ENCODE measurements at places on chromosomes 6 and 20. TPM values are rescaled to one million over a fixed set of nuclear protein-coding genes. Genes with fewer than 3 reads are reported as not detected.

Gene ECT2L
- 1.2 TPM for total RNA-seq

Gene LY6G6C
- total RNA-seq: not detected

Gene GPR6
- total RNA-seq: not detected

Gene ENPP3
- total RNA-seq: not detected

Gene MAP7
- 4.1 TPM for total RNA-seq

Gene TSBP1
- not detected for total RNA-seq

Gene GCNT2
- 50.8 TPM for total RNA-seq

DNA sequence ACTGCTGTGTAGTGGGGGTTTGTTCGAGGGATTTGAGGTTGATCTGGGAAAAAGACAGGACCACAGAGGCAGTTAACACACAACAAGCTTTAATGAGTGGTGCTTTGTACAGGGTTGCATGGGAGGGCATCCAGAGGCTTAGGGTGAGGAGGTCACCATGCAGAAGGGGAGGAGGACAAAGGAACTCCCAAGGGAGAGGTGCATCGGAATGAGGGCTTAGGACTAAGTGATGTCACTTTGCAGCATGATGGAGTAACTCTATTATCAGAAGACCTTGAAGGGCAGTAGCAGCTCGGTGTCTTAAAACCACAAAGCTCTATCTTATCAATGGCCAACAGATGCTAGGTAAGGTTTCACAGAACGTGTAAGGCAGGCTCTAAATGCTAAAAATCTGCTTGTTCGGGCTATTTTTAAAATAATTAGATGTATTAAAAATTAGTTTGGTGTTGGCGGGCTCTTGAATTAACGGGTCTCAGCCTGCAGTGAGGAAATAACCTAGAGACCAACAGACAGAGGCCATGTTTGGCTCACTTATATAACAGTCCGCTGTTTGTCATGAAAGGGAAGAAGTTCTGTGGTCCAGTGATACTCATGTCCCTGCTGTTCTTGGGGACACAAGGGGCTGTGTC lies 37.9 kb downstream of the MAN1A1 start:
- no peaks in the 10 kb centered on the region for H3K27me3 ChIP-seq
- no peak overlapping the region for H3K27ac ChIP-seq
- H3K4me3 ChIP-seq: no peak overlapping the region
- peaks cover 26% of the 10 kb centered on the region for H3K4me1 ChIP-seq

- H3K36me3 ChIP-seq: peaks cover 13% of the 10 kb centered on the region
- H3K4me1 ChIP-seq: peaks cover 94% of the 10 kb centered on the region
- no peaks in the 10 kb centered on the region for H3K27me3 ChIP-seq
- no peak for DNase-seq
- H3K27ac ChIP-seq: no peak overlapping the region
Observed at GRCh38 chr20:36469973-36470372, 71.3 kb upstream of the MYL9 start.

GRCh38 chr6:169236988-169237387 lies 16.7 kb downstream of the THBS2 start:
- no peaks in the 10 kb centered on the region for H3K4me1 ChIP-seq
- H3K36me3 ChIP-seq: no peaks in the 10 kb centered on the region
- H3K27me3 ChIP-seq: no peaks in the 10 kb centered on the region
- no peak overlapping the region for H3K27ac ChIP-seq

DNA sequence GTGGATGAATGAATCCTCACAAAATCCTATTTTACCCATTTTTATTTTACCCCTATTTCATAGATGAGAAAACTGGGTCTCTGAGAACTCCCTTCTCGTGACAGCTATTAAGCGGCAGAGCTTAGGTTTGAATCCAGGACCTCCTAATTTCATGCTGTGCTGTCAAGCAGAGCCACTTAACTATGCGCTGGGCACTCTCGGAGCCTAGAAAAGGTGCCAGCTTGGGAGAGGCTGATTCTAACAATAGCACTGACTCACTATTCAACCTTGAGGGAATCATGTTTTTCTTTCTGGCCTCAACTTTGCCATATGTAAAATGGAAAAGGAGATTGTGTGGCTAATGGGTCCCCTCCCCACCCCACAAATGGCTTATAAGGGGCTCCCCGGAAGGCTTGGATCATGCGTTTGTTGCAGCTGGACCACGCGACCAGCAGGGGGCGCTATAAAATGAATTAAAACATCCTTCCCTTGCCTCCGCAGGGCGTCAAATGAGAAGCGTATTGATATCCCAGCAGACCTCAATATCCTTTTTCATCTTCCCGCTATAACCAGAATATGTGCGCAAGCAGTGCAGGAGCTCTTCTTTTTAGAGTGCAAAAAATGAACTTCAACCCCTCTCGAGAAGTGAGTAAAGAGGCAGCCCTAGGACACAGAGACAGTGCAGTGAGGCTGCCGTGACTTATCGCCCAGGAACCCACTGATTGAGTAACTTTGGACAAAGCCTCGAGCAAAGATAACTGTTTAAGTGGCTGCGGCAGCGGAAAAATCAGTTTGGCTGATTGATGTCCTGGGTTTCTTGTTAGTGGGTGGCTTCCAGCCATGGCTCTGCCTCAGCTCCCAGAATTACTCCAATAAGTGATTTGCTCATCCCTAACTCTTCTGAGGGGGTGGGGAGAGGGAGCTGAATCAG lies 12.8 kb upstream of the PDYN start:
- H3K4me3 ChIP-seq: no peak overlapping the region
- peak; percentile 8 for DNase-seq
- peaks cover 67% of the 10 kb centered on the region for H3K27me3 ChIP-seq
- no peak overlapping the region for H3K27ac ChIP-seq
- no peaks in the 10 kb centered on the region for H3K4me1 ChIP-seq

DNA sequence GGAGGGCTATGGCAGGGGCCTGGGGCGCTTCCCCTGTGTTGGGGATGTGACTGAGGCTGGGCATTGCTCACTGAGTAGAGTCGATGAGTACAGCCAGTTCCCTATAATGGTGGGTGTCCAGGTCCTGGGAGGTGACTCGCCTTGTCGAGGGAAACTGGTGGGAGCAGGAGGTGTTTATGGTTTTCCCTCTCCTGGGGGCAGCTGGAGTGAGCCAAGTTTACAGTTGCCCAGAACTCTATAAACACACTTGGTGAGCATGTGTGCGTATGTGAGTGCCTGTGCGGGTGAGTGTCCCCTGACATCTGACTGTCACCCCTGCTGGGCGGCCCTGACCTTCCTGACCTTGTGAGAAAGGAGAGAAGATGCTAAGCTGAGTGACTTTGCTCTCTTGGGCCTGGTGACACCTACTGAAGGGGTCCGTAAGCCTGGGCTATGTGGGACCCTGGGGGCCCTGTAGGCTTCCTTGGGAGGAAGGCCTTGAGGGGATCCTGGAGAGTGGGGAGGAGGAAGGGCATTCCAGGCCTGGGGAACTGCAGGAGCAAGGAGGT lies 65.9 kb downstream of the VEGFA start:
- no peak for DNase-seq
- no peaks in the 10 kb centered on the region for H3K36me3 ChIP-seq
- no peak overlapping the region for H3K27ac ChIP-seq
- H3K4me1 ChIP-seq: peaks cover 15% of the 10 kb centered on the region

GRCh38 chr6:20334334-20334733 lies 67.3 kb upstream of the E2F3 start:
- H3K4me1 ChIP-seq: peaks cover 3% of the 10 kb centered on the region
- peak overlapping the region; percentile 37 for H3K27ac ChIP-seq

DNA sequence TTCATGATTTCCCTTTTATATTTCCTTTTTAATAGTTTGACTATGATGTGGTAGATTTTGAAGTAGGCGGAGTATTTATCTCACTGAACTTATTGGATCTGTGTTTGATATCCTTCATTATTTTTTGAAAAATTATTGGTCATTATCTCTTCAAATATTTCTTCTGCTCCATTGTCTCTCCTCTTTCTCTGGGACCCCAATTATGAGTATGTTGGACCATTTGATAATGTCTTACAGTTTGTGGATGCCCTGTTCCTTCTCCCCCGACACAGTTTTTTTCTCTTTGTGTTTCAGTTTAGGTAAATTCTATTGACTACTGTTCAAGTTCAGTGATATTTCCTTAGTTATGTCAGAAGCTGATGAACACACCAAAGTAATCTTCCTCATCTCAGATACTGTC lies 49.4 kb upstream of the COL10A1 start:
- H3K4me1 ChIP-seq: no peaks in the 10 kb centered on the region
- no peaks in the 10 kb centered on the region for H3K36me3 ChIP-seq
- no peaks in the 10 kb centered on the region for H3K27me3 ChIP-seq
- no peak for DNase-seq
- no peak overlapping the region for H3K4me3 ChIP-seq

DNA sequence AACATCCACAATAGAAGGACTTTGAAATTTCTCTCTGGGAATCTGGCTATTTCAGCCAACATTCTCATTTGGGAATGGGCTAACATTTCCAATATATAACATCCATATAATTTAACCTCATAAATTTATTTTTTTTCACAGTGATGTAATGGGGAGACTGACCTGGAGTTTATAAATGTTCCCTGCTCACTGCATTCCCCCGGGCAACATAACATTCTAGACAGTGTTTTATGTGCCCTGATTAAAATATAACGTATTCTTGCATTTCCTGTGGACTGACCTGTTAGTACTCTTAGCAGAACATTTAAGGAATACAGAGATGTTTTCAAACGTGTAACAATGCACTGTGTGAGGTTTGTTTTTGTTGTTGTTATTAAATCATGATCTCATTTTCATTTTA lies 20.9 kb downstream of the TSHZ2 start:
- H3K27me3 ChIP-seq: no peaks in the 10 kb centered on the region
- H3K27ac ChIP-seq: no peak overlapping the region
- H3K4me1 ChIP-seq: peaks cover 13% of the 10 kb centered on the region
- no peaks in the 10 kb centered on the region for H3K36me3 ChIP-seq
- H3K4me3 ChIP-seq: no peak overlapping the region

DNA sequence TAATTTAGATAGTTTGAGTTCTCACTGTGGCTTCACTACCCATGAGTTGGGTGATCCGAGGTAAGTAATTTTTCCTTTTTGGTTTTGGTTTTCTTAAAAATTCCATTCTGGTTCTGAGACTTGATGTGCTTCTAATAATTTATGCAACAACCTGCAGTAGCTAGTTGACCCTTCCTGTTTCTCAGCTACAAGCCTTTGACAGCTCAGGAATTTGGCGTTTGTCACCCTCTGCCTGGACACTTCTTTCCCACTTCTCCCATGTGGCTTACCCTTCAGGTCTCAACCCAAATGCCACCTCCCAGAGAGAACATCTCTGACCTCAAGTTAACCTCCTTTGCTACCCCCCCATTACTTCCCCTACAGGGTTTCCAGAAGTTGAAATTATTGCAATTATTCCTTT lies 49.7 kb upstream of the TSHZ2 start:
- H3K27me3 ChIP-seq: no peaks in the 10 kb centered on the region
- no peaks in the 10 kb centered on the region for H3K36me3 ChIP-seq
- H3K4me3 ChIP-seq: no peak overlapping the region
- H3K4me1 ChIP-seq: no peaks in the 10 kb centered on the region

- H3K27me3 ChIP-seq: peaks cover 100% of the 10 kb centered on the region
- H3K27ac ChIP-seq: no peak overlapping the region
- H3K4me3 ChIP-seq: peak overlapping the region; percentile 10
Observed at GRCh38 chr6:149990661-149991471, 27.1 kb downstream of the ULBP1 start.

DNA sequence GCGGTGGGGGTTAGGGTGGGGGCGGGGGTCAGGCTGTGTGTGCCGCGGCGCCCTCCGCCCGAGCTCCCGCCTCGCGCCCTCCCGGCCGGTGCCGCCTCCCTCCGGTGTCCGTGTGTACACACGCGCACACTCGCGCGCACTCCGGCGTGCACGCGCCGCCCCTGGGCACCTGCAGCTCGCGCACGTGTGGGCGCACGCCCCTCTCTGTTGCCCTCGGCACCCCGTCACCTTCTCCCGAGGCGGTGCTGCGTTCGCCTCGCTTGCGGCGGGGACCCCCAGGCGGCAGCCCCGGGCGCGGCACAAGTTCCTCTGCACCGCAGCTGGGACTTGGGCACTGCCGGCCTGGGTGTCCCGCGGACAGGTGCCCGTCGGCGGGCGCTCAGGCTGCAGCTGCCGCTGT lies 525 bp downstream of the MACROD2 start:
- H3K27me3 ChIP-seq: peaks cover 12% of the 10 kb centered on the region
- no peak overlapping the region for H3K27ac ChIP-seq
- H3K36me3 ChIP-seq: no peaks in the 10 kb centered on the region

- H3K4me3 ChIP-seq: no peak overlapping the region
- no peaks in the 10 kb centered on the region for H3K27me3 ChIP-seq
- no peak for DNase-seq
Observed at GRCh38 chr6:65450451-65450850, 256.6 kb downstream of the EYS start.
